Stimulated activated CD4-positive, alpha-beta T cell treated with anti-CD3 and anti-CD28 coated beads, Interleukin-4, amount 100 ng/mL, for 4 hours (primary cell): ENCODE measurements at places on chromosomes 6 and 20.

DNA sequence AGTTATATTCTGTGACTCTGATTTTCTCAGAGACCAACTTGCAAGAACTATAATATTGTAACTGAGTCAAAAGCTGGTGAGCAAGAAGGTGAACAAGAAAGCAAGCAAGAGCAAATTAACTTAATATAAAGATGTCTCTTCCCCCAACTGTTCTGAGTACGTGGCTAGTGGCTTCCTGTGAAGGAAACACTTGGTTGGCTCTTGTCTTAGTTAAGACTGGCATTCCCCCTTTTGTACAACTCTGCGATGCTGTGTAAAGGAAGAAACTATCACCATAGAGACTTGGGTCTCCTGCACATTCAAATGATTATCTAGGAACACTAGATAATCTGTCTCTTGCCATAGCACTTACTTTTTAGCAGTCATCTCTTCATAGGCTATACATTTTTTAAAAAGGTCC is 47.3 kb upstream of the TNFAIP3 start:
- no peak for DNase-seq

DNA sequence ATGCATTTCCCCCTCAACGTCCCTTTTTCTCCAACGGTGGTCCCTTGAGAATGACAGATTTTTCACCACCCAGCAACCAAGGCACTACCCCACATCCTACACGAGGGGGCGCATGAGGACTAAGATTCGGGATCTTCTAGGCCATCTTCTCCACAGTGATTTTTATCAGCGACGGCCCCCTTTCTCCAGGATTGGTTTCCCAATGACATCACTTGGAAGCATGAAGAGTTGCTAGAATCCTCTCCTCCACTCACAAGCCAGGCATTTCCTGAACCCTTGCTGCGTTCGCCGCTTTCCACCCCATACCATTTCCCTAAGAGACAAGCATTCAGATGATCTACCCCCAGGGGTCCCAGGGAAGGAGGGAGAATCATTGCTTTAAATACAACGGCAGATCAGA is 252.0 kb downstream of the HIVEP2 start:
- DNase-seq: peak; percentile 55

DNA sequence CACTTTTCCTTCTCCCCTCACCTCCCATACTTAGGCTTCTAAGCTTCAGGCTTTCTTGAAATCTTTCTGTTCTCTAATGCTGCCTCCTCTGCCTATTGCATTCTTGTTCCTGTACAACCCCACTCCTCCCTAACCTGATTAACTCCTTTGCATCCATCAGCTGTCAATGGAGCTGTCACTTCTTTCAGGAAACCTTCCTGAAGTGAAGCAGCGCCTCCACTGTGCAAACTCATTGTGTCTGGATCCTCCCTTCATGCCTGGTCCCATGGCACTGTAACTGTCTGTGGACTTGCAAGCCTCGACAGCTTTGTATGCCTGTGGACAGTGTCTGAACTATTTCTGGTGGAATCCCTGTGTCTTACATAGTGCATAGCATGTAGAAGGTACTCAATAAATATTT is 185.0 kb downstream of the HS3ST5 start:
- no peak for DNase-seq

DNA sequence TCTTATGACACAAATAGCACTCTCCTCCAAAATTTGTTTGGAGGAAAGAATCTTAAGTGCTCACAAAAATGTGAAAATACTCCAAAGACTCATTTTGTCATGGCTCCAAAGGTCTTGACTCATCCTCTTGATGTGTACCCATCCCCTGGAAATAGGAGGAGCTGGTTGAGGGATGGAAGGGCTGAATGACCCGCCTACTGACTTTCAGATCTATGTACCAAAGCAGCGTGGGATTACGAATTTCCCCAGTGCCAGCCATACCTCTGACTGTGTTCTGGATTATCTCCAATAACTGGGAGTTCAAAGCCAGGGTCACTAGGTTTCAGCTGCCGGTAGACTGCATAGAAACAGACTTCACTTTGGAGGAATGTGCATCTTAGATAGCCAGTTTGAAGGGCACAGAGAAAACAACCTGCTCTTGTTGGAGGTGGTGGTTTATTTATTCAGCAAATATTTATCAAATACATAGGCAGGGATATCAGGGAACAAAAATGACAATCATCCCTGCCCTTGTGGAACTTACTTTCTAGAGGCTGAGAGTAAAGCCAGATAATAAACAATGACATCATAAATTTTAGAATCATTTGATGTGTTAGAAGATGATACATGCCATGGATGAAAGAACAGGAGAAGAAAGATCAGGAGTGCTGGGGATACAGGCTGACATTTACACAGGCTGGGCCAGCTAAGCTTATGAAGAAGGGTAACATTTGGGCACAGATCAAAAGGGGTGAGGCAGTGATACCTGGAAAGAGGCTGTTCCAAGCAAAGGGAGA is 246.6 kb downstream of the TBXT start:
- no peak for DNase-seq

DNA sequence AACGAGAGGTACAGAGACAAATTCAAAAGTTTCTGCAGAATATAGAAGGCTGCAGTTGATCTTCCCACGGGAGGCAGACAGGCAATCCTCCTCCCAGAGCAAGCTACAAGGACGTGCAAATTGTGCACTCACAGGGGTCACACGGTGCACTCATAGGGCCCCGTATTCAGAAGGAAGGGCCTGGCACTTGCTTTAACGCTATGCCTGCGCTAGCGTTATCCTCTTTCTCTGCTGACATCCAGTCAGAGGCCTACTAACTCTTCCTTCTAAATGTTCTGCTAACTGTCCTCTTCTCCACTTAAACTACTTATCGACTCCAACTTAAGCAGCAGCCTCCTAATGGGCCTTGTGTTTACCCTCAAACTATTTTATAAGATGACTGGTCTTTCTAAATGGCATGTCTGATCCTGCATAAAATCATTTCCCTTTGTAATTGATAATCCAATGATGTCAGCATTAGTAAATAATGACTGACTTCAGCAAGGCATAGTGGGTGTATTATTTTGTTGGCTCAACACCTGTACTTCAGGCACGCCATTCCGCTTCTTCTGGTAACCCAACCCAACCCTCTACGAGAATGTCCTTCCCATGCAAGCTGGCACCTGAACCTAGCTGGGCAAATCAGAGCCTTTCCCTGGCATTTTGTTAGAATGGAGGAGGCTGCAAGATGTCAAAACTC is 2.2 kb downstream of the IFNGR1 start:
- no peak for DNase-seq

GRCh38 chr20:2918096-2919049 is 45.1 kb downstream of the PTPRA start:
- DNase-seq: no peak

GRCh38 chr6:84743616-84744015 is 20.8 kb downstream of the TBX18 start:
- DNase-seq: no peak

GRCh38 chr20:39222101-39222500 is 260.0 kb downstream of the DHX35 start:
- no peak for DNase-seq

- no peak for DNase-seq
Observed at GRCh38 chr20:63224412-63225081, 8.6 kb upstream of the YTHDF1 start.

GRCh38 chr6:139528471-139528870 is 154.0 kb upstream of the CITED2 start:
- no peak for DNase-seq

DNA sequence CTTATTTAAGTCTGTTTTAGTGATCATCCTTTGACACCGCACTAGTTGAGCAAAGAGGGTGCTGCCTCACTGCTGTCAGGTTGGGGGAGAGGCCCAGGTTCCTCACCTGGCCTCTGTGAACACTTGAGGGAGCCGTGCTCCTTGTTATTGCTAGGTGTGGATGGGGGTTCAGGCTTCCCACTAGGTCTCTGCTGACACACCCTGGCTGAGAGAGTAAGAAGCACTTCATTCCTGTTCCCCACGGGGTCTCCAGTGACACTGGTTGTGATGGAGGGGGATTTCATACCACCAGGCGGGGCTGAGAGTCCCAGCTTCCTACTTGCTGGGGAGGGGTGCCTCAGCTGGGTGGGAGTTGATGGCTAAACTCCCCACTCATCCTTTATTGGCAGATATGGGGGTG is 11.1 kb upstream of the NOTCH4 start:
- no peak for DNase-seq

DNA sequence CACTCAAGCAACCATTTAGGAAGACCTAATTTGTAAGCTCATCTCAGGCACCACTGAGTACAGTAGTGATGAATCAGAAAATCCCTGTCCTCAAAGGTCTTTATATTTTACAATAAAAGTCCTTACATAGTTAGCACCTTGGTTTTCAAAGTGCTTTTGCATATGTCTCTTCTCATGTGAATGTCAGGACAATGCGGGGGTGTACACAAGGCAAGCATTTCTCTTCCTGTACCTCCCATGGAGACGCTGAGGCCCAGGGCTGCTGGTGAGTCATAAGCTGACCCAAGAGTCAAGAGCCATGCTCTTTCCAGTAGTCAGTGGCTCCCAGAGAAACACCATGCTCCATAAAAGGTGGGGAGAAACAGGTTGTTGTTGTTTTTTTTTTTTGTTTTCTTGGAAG is 174.0 kb downstream of the GJA10 start:
- DNase-seq: no peak

- peak; percentile 40 for DNase-seq
Observed at GRCh38 chr6:150685860-150686259, 86.2 kb downstream of the PLEKHG1 start.

GRCh38 chr6:36544228-36544627 is 3.1 kb downstream of the STK38 start:
- peak; percentile 43 for DNase-seq

GRCh38 chr20:39524371-39524911 is 562.3 kb downstream of the DHX35 start:
- DNase-seq: no peak

DNA sequence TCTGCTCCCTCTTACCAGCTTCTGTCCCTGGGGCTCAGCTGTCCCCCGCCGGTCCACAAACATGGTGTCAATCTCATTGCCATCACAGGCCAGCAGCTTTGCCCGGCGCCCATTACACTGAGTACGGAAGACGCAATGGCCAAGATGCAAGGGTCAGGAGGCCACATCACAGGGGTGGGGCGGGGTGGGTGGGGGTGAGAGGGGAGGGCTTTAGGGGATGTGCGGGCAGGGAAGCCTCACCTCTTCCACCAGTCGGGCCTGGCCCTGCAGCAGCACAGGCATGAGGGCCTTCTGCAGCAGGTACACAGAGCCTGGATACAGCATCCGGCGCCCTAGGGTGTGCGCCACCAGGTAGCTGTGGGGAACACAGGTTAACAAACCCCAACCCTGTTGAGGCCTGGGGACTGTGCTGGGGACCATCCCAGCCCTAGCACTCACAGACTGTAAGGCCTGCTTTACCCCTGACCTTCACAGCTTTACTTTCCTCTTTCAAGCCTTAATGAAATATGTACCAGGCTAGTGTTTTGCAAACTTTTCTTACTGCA is 10.8 kb upstream of the LY6G5C start:
- no peak for DNase-seq

DNA sequence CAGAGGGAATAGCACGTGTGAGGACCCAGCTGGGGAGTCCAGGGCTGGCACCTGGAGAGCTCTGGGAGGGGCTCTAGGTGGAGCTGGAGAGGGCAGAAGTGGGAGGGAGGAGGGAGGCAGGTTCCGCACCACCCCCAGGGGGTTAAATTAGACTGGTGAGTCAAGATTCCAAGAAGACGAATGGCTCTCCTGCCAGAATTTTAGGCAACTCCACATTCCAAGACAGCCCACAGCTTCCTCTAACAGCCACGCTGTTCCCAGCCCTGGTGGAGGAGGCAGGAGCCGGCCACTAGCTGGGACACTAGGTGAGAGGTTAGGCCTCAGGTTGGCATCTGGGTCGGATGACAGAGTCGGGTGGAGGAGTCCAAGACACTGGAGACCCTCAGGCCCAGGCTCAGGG is 60.2 kb downstream of the TFAP2C start:
- no peak for DNase-seq

GRCh38 chr20:52312132-52312729 is 120.7 kb upstream of the ZFP64 start:
- peak; percentile 39 for DNase-seq

DNA sequence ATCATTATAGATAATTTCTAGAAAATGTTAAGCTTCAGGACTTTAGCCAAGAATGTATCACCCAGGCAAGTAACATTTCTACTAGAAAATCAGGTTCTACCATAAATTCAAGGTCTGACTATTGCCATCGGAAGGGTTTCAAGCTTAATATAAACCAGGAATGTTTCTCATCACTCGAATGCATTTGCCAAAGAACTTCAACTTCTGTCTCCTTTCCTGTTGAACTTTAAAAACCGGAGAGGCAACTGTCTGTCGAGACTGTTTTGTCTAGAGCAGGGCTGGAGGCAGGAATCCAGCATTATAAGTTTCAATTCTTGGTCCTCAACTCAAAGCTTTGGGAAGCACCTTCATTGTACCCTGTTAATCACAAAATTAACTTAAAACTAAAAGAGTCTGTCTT is 264.7 kb downstream of the ZNF217 start:
- no peak for DNase-seq

DNA sequence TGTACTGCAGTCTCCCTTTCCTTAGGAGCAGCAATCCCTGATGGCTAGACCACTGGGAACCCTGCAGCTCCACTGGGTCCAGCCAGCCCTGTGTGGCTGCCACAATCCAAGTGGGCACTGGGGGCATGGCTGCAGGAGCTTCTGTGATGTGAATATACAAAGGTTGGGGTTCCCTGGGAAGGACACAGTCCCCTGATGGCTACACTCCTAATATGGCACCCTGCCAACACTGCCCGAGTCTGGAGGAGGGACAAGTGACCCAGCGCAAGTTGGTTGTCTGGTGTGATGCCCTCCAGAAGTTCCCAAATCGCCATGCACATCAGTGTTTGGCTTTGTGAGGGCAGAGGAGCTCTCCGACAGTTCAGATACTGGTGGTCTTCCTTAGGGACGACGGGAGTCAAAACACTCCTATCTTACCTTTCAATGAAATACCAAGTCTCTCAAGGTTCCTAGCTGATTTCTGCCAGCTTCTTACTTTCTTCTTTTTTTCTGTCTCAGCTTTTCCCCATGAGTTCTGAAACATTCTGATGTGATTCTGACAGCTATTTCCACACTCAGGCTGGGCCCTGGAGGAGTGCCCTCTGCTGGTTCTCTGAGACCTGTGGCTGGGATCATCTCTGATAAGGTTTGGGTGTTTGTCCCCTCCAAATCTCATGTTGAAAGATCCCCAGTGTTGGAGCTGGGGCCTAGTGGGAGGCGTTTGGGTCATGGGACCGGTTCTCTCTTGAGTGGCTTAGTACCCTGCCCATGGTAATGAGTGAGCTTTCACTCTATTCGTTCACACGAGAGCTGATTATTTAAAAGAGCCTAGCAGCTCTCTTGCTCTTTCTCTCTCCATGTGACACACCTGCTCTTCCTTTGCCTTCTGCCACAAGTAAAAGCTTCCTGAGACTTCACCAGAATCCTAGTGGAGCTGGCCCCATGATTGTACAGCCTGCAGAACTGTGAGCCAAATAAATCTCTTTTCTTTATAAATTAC is 15.5 kb upstream of the ZFP57 start:
- DNase-seq: no peak
